SW480 (cell line): ENCODE measurements at places on chromosomes 2 and 18.

- DNase-seq = no peak
Observed at GRCh38 chr2:217929757-217930707, 72.8 kb downstream of the TNS1 start.

DNA sequence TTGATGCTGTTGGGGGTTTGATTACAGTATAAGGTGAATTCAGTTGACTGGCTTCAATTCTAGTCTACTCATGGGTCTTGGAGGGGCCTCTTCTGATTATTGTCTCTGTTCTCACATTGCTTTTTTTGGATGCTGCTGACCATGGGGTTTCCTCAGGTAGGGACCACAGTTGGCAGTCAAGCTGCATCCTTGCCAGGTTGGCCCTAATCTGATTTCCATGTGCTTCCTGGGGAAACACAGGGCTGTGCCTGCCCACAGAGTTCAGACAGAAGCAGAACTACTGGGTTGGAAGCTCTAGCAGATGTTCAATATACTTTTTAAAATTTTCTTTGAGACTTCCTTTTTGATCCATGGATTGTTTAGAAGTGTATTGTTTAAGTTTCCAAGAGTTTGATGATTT is 227.3 kb downstream of the XIRP2 start:
- no peak for DNase-seq

DNA sequence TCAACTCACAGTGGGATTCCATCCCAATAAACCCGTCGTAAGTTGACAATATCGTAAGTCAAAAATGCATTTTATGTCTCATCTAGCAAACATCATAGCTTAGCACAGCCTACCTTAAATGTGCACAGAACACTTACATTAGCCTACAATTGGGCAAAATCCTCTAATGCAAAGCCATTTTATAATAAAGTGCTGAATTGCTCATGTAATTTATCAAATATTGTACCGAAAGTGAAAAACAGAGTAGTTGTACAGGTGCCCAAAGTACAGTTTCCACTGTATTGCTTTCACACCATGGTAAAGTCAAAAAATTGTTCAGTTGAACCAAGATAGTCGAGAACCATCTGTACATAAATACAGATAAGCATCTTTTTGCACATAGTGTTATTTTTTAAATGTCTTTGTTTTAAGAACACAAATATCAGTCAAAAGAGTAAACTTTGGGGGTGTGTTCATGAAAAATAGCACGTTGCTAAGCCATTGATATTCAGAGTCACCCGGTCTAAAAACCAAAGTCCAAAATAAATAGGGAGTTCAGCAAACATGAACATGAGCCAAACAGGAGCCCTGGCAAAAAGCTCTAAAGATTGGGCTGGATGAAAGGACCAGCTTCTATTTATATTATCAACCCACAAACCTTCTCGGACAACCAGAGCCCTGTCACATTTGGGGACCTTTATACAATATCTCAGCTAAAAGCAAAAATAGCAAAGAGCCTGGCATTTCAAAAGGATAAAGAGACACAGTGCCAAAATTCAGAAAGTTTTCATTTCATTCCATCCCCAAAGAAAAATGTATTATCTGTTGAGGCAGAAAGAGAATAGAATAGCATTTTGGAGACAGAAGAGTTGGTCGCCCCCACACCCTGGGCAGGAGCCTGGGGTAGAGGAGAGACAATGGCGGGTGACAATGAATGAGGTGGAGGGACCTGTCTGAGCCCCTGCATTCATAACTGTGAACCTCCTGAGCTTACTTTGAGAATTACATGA is 105.9 kb upstream of the SH3BP4 start:
- DNase-seq = no peak

DNA sequence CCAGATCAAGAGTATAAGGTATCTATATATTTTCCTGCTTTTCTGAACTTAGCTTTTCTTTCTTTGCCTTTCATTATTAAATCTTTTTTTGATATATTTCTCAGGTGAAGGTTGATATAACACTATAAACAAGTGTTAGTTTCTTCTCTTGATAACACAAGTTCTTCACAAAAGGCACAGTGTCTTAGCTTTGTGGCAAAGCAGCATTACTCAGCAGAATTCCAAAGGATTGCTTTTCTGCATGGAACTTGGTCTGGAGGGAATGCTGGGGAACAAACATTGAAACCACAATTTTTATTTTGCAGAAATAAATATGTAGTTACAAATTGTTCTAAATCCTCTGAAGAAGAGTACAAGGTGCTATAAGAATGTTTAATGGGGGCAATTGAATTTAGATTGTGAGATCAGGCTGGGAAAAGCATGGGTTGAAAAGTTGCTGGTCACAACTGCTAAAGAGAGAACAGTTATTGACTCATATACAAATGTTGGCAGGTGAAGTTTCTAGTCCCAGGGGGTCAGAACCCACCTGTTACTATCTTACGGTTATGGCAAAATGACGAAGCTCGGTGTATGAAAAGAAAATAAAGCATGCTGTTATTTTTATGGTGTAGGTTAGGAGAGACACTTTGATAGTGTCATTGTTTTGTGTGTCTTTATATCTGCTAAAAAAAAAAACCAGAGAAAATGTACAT is 68.2 kb downstream of the UBR3 start:
- DNase-seq = no peak

DNA sequence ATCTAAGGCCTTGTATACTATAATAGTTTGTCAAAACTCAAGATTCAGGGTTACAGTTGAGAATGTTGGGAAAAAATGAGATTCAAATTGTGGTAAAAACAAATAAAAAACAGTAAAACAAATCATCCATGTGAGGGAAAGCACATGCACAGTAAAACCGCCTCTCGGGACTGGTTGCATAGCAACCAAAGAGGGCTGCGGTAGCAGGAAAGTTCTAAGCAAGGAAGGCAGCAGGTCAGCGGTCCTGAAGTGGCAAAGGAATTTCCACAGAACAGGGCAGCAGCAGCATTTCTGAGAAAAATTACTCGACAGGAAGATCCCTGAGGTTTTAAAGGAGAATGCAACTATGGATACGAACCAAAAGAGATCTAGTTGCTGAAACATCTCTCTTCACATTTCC is 93.7 kb downstream of the DYNAP start:
- DNase-seq = no peak
